AML-193 (cell line): ENCODE measurements at places on chromosomes 7 and 10.

DNA sequence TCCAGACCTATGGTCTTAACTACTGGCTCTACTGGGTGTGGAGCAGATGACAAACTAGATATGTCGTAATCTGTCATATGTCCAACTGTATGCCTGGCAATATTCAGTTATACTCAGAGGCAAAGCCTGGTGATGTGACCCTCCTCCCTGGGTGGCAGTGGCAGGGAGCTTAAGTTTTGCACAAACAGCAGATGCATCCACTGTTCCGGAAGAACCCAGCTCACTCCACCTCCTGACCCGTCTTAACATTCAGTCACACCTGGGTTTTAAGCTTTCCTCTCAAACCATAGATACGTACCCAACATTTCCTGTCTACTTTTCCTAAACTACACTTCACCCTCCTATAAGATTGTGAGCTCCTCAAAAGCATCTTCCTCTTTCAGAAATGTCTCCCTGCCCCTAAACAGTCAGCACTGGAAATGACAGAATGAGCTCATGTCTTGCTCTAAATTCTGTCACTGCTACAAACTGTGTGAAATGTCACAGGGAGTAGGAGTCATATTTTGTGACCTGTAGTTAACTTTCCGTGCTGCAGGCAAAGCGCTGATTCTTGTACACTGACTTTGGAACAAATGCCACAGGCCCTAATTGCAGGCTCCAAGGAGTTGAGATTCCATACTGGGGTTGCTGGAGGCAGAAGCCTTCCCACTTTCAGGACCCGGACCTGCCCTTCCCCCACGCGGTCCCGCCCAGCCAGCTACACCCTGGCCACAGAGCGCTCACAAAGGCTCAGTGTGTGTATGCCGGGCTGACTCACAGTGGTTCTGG lies 23.9 kb downstream of the SCD start:
- peak; percentile 90 for DNase-seq

- DNase-seq, result no peak
These were observed 127.1 kb upstream of the CHST15 start for GRCh38 chr10:124220547-124220946.

DNA sequence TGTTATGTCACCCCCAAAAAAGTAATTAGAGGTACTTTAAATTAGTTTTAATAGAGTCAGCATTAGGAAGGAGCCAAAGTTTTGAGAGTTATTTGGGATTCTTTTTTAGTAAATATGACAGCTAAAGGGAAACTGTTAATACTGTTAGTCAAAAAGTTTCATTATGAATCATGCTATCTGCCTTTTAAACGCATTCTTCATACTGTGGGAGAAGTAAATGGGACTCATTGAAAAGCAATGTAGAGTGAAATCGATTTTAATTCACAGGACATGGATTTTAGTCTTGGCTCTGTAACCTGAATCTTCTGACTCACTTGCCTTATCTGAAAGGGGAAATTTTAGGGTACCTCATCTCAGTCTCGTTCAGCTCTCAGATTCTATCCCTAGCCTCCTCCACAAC lies 105.1 kb downstream of the AASS start:
- DNase-seq, result no peak

DNA sequence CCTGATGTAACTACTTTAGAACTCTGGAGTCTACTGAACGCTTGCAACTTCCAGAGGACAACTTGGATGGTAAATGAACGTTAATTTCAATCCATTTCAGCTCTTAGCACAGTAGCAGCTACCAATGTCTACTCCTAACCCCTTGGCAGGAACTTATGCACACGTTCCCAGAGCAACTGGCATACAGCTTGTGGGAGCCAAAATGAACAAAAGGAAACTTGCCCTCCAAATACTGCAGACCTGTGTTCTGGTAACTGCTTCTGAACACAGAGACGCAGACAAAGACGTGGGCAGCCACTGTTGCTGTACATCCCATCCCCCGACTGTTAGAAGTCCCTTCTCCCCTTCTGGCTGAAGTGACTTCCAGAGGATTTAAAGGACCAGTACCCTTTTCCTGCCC lies 61.3 kb downstream of the XPNPEP1 start:
- no peak for DNase-seq

- DNase-seq, result no peak
These were observed 27.3 kb downstream of the TMEM120A start for GRCh38 chr7:75967055-75967454.

DNA sequence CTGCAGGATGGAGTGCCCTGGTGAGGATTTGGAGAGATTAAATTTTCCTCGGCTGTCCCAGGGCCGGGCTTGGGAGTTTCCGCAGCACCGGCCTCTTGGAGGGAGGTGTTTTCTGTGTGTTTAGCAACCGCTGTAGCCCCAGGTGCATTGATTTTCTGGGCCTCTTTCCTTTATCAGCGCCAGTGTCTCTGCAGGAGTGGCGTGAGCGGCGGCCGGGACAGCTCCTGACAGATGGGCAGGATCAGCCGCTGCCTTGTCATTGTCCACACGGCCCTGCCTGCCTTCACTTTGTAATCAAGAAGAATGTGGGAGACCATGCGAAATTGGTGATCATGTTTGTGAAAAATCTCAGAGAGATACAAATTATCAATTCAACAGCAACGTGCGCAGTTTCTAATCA lies 32.4 kb downstream of the NKX6-2 start:
- DNase-seq, result no peak

GRCh38 chr10:131859341-131860020 lies 41.3 kb upstream of the PPP2R2D start:
- no peak for DNase-seq

- DNase-seq, result no peak
These were observed 129.1 kb downstream of the LRRC4 start for GRCh38 chr7:127901895-127902703.

GRCh38 chr7:150408393-150409299 lies 29.5 kb downstream of the ZNF775 start:
- no peak for DNase-seq

DNA sequence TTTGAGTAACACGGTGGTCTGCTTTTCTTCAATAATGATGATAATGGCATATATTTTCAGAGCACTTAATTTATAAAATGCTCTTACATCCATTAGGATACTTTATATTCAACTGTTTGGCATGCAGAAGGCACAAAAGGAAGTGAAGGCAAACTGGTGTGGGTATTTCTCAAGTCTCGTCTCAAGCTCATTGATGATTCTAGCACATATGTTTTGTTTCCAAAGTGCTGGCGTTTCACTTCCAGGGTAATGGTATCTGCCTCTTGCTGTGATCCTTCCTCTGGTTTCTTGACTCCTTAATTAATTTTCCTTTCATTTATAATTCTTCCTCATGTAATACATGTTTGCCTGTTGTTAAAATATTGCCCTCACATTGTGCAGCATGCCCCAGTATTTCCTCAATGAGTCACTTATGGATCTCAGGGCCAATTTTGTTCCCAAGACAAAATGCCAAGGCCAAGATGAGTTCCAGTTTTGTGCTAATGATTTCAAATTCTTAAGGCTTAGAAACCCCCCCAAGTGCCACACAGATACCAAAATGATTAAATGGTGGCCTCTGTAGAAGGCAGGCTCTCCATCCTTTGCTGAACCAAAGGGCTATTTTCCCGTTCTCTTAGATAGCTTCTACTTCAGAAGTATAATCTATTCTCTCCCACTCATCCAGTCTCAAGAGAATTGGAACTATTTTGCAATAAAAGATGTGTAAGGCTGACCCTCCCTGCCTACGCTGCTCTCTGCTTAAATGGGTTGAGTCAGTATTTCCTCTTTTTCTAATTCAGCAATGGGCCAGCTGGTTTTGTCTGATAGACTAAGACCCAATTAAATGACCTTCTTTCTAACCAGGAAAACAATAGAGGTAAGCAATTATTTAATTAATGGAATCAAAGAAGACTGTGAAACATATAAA lies 171.2 kb downstream of the ZNF365 start:
- peak; percentile 67 for DNase-seq

GRCh38 chr10:131196176-131196885 lies 115.2 kb downstream of the TCERG1L start:
- no peak for DNase-seq

DNA sequence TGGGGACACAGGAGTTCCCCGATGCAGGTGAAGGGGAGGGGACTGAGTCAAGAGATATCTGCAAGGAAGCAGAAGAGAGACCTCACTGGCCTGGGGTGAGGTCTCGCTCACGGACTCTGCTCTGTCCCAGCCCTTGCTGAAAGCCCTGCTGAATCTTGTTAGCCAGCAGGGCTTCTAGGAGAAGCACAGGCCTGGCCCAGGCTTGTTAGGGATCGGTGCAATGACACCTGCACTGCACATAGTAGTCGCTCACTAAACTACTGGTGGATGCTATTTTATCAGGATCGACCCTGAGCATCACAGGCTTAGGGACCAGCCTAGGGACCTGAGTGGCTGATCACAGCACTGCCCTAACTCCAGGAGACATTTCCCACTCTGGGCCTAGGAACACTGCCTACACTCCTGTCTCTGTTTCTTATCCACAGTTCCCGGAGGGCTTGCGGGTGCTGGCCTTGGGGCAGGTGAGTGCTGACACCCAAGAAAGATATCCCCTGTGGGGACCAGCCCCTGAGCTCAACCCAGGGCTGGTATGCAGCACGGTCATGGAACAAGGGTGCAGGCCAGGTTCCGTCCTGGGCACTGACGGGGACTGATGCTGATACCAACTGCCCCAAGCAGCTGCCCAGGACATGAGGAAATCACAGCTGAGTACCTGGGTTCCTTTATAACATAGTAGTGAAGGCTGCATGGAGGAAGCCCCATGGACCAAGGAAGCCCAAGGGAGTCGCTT lies 13.0 kb downstream of the ELN start:
- no peak for DNase-seq

- no peak for DNase-seq
These were observed 66.5 kb downstream of the DGKB start for GRCh38 chr7:14836006-14836405.

DNA sequence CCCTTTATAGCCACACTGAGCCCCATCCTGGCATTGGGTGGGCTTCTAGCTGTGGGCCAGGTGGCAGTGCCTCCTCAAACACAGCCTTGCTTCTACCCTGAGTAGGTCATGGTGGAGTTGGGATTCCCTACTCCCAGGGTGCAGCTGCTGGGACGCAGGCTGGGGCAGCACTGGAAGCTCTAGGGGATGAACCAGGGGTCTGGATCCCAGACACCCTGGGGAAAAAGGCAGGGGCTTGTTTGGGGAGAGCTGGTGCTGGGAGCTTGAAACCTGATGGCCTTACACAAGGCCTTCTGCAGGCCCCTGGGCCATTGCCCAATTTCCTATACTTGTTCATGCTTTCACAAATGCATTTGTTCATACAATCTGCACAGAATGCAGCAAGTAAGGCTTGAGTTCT lies 103.7 kb upstream of the CTBP2 start:
- DNase-seq, result no peak
